ENCODE measurements at places on chromosomes 11 and 22.
A peak's percentile ranks its signal among the peaks of the same experiment; 100 is the strongest.

DNA sequence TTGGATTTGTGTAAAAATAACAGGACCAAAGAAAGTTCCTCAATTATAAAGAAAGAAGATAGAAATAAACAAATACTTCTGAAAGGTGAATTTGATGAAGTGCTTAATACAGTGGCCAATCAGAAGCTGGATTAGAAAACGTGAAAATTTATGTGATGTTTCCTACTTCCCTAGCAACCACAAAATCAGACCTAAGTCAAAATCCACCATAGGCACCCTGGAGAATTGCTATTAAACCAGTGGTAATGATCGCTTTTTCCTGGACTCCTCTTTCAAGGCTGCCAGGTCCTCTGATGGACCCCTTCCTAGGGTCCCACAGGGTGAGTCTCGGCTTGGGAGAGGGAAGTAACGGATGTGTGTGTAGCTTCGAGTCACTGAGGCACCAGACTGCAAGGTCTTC lies 9.6 kb downstream of the WT1 start:
- no peak for DNase-seq

- peak; percentile 85 for DNase-seq
Observed at GRCh38 chr11:34050581-34051348, 766 bp upstream of the CAPRIN1 start.

DNA sequence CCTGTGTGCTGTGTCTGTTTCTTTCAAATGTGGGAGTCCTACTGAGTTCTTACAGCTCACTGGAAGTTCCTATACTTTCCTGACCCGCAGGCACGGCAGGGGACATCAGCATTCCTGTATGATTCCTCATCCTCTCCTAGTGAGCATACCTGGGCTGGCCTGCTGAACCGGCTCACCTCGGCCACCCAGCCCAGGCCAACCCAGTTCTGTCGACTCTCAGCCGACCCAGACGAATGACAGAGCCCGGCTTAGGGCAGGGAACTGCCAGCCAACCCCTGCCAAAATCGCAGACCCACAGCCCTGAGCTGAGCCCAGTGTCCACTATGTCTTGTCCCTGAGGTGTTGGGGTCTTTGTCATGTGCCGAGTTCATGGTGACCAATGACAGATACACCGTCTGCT lies 339.7 kb downstream of the BRD1 start:
- no peak for DNase-seq

DNA sequence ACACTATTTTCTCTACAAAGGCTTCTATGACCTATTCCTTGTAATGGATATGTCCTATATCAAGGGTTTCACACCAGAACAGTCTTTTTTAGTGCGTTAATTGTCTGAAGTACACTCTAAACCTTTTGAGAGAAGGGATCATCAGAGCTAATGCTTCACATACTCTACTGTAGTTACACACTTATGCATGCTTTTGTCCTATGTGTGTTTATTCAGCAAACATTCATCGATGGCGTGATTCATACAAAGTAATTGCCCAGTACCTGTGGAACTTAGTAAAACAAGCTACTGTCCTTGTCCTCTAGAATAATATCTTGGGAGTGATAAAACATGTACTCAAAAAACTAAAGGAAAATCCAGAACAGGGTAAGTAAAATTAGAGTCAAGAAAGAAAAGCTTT lies 139.2 kb downstream of the GUCY1A2 start:
- no peak for DNase-seq

DNA sequence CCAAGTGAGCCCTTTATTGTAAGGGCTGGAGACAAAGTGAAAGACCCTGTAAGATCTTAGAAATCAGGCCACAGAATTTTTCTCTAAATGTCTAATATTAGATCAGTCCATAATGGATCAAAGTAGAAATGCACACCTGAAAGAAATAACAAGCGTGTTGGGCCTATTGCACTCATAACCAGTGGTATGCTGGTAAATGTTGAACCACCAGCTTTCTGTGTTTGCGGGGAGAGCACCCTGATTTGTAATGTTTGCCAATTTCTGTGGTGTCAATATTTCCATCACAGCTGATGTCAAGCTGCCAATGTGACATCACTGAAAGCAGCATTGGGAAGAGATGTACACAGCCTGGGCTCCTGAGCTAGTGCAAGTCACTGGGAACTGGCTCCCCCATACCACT lies 46.2 kb downstream of the ENDOD1 start:
- DNase-seq, result no peak
